ENCODE measurements at places on chromosomes 11 and 22. TPM values are rescaled to one million over a fixed set of nuclear protein-coding genes. Genes with fewer than 3 reads are reported as not detected.

- DNase-seq = no peak
These were observed 19.8 kb downstream of the CASP5 start for GRCh38 chr11:105003151-105003550.

DNA sequence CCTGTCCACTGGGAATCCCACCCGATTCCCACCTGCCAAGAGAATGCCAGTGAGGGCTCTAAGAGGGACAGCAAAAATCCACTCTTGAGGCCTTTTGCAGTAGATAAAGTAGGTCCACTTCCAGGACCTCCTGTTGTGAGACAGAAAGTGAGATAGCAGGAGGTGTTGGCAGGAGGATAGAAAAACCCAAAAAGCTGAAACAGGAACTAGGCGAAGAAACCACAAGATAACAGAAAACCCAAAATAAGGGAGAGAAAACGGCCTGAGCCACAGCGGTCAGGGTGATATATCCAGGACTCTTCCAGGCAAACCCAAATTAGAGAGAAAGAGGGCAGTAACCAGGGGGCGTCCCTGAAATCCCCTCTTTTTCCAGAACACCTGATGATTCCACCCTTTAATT, 79.7 kb upstream of the LINC01488 start:
- DNase-seq = peak; percentile 14

- DNase-seq = no peak
These were observed 3.2 kb downstream of the ARHGEF12 start for GRCh38 chr11:120339394-120339890.

GRCh38 chr11:2475136-2475918, 30.5 kb downstream of the KCNQ1 start:
- DNase-seq = peak; percentile 28

DNA sequence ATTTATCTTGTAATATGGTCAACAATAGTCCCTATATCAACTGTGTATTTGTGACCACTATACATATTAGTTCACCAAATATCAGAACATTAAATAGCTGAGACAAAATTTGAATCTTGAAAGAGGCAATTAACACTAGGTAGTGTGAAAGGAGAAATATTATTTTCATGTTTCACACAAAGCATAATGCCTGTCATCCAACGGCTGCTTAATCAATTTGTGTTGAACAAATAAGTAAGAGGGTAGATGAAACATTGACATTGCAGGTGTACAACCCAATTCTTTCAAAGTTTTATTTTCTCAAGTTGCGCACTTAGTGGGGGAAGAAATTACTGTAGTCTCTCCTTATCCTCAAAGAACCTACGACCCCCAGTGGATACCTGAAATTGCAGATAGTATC, 3.4 kb upstream of the OR8I2 start:
- no peak for DNase-seq

DNA sequence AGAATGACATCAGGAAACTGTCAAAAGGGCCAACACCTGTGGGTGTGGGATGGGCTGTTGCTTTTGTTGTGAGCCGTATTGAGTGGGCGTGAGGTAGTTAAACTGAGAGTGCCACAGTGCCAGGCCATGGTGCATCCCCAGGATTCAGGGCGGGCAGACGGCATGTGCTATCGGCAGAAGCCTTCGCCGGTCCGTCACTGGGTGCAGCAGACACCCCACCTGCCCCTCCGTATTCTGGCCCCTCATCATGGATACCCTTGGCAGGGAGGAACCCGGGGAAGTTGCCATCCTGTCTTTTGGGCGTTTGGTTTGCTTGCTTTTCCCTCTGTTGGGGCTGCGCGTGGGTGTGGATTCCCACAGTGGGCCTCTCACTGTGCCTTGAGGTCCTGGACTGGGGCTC, 27.5 kb downstream of the ST14 start:
- no peak for DNase-seq

DNA sequence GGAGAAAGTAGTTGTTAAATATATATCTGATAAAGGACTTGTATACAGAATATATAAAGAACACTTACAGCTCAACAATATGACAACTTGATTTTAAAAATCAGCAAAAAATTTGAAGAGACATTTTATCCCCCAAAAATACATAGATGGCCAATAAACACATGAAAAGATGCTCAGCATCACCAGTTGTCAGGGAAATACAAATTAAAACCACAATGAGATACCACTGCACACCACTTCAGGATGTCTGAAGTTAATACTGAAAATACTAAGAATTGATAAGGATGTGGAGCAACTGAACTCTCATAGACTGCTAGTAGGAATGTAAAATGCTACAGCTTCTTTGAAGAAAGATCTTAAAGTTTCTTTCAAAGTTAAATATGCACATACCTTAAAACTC, 49.2 kb downstream of the KREMEN1 start:
- DNase-seq = no peak

- peak; percentile 57 for DNase-seq
These were observed 13.9 kb upstream of the SHANK2 start for GRCh38 chr11:71266114-71266833.

DNA sequence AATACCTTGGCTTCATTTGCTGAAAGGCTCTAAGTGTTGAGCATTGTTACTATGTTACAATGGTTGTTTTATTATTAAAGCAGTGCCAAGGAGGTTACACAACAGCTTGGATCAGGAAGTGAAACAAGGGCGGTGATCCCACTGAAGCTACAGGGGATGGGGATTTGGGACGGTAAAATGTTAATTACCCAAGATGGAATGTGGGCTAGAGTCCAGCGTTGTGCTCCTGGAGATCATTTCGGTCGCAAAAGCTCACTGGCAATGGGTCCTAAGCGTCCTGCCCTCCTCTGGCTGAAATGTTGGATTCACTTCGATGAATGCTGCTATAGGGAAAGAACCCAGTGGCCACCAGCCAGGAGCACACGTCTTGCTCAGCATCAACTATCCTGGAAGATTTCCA, 48.3 kb downstream of the FAM83F start:
- peak; percentile 80 for DNase-seq

DNA sequence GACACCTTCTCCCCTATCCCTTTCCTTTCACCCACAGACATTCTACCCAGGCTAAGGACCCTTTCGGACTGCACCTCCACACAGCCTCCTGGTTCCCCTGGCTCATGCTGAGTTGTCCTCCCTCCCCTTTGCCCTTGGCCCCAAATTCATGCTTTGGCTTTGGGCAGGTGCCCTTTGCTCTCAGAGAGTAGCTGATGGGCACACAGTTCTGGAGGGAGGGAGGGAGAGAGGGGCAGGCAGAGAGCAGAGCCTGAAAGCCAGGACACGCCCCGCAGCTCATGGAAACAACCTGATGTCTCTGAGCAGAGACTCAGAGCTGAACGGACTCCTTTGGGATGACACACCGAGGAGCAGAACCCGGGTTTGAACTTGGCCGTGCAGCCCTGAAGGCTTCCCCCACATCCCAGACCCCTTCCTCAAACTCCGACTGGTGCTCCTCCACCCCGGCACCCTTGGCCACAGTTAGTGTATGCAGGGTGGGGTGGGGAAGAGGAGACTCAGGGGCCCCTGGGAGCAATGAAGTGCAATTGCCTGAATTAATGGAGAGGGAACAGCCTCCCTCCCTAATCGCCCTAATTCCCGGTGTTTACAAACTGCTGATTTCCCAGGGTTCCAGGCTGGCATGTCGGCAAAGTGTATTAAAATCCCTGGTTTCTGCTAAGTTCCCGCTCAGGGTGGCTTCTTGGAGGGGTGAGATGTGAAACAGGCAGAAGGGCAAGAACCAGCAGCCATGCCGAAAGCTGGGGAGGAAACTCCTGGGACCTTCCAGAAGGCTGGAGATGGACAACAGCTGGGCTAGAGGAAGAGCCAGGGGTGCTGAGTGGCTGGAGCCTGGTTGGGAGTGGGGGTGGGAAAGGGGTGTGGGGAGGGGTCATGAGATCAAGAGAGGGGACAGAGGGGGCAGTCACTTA, 71.2 kb upstream of the SHISAL1 start:
- DNase-seq = peak; percentile 42

- no peak for DNase-seq
These were observed 45.3 kb downstream of the TMEM135 start for GRCh38 chr11:87083029-87083428.

- DNase-seq = peak; percentile 14
These were observed 11.4 kb downstream of the DNAJB13 start for GRCh38 chr11:73962101-73962705.

DNA sequence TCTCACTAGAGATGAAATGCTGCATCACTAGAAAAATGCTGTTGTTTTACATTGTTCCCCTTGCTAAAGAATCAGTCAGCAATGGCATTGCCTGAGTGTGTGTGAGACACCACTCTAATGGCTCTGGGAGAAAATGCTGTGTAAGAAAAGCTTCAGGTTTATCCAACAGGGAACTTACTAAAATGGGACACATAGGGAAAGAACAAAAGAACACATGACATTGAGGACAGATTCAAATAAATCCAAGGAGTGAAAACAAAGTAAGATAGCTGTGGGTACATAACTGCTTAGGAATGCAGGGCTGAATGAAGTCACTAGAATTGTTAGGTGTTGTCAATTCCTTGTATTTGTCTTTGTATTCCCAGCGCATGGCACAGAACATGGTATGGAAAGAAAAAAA, 24.2 kb downstream of the BLID start:
- no peak for DNase-seq

- DNase-seq = no peak
These were observed 740.5 kb upstream of the API5 start for GRCh38 chr11:42571131-42571877.

GRCh38 chr11:64960719-64961118, 11.2 kb downstream of the MAJIN start:
- DNase-seq = no peak

DNA sequence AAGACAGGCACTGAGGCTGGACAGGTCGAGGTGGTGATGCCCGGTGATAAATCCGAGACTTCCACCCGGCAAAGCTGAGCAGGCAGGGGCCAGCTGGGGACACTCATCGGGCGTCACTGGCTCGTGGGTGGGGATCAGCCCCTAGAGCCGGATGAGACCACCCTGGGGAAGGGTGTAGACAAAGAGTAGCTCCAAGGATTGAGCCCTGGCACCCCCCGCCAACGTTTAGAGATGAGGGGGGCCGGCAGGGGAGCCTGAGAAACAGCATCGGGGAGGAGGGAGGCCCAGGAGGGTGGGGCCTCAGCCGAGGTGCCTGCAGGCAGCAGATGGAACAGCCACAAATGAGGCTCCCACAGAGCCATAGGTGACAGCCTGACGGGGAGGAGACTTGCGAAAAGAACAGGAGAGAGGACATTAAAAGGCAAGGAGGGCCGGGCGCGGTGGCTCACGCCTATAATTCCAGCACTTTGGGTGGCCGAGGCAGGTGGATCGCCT, 27.4 kb upstream of the CBX7 start:
- no peak for DNase-seq

DNA sequence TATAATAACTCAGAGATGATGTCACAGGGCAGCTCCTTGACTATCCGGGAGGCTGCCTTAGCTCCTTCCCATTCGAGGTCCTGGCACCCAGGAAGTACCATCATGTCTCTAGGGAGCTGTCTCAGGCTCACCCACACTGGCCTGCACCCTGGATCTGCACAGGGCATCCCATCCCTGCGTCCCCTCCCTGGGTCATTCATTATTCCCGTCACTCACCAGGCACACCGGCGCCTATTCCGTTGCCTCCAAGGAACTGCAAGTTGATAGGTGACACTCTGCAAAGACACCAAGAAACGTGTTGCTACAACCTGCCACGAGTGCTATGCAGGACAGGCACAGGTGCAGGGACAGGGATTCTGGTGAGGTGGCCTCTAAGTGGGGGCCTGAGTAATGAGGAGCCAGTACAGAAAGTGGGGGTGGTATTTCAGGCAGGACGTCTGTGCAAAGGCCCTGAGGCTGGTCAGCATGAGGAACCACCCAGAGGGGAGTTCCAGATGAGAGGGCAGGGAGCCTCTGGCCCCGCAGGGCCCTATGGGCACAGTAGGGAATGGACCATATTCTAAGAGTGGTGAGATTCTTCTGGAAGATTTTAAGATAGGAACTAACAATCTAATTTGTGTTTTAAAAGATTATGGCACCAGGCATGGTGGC, 71.6 kb upstream of the SHANK2 start:
- peak; percentile 35 for DNase-seq

- no peak for DNase-seq
These were observed 200.5 kb upstream of the E2F8 start for GRCh38 chr11:19441288-19441687.

DNA sequence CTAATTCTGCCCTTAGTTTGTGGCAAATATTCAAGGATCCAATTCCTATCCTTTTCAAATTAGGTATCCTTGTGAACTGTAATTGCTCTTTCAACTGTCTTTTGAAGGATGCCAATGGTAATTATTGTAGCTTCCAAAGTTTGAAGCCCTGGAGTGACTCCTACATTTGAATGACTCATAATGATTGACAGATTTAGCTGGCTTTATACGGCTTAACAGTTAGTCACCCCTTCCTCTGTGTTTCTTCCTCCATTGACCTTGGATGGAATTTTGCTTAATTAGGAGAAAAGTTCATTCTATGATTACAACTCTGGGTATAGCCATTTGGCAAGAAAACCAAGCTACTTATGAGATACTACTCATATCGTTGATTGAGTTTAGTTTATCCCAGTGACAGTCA, 639.3 kb upstream of the KIRREL3 start:
- no peak for DNase-seq

OR5T1 gene
- total RNA-seq = not detected

SLC22A6 gene
- not detected for total RNA-seq

MMP13 gene
- not detected for total RNA-seq

DMC1 gene
- 1.4 TPM for total RNA-seq

SCARF2 gene
- total RNA-seq = 26.7 TPM

FREY1 gene
- total RNA-seq = 0.57 TPM

PANX3 gene
- total RNA-seq = not detected

FIBP gene
- 39.7 TPM for total RNA-seq

CD3D gene
- total RNA-seq = 1.2 TPM

XKR3 gene
- total RNA-seq = not detected

TEX54 gene
- not detected for total RNA-seq

HORMAD2 gene
- total RNA-seq = not detected

All from posterior vena cava (tissue), 2 donors.